ENCODE measurements at places on chromosomes 3 and 15. TPM values are rescaled to one million over a fixed set of nuclear protein-coding genes. Genes with fewer than 3 reads are reported as not detected.

TGM5 gene
- not detected for total RNA-seq

LTK gene
- not detected for total RNA-seq

WDR93 gene
- 2.3 TPM for total RNA-seq

TMC3 gene
- total RNA-seq: 0.40 TPM

TMEM212 gene
- not detected for total RNA-seq

DNAH12 gene
- total RNA-seq: 0.11 TPM

RBM5 gene
- total RNA-seq: 337 TPM

SEMA3B gene
- total RNA-seq: 25.6 TPM

HTR3E gene
- total RNA-seq: not detected

DNA sequence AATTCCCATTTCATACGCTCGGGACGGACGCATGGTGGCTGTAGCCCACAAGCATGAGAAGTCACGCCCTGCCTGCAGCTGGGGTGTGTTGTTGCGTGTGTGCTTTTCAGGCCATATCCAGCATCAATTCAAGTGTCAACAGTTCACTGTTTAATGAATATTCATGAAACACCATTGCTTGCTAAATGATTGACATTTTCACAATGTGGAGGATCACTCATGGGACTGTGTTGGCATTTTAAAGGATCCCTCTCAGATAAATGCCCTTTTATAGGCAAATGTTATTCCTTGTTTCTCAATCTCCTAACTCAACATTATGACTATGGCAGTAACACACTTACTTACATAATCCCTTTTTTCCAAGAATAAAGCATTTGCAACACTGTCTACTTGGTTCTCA lies 511.3 kb downstream of the GABRG3 start:
- H3K4me3 ChIP-seq: no peak overlapping the region
- H3K27me3 ChIP-seq: no peaks in the 10 kb centered on the region
- DNase-seq: no peak
- H3K36me3 ChIP-seq: no peaks in the 10 kb centered on the region

- DNase-seq: no peak
- H3K4me3 ChIP-seq: no peak overlapping the region
- H3K27me3 ChIP-seq: no peaks in the 10 kb centered on the region
- H3K36me3 ChIP-seq: no peaks in the 10 kb centered on the region
Observed at GRCh38 chr3:40201770-40202169, 107.7 kb upstream of the EIF1B start.

DNA sequence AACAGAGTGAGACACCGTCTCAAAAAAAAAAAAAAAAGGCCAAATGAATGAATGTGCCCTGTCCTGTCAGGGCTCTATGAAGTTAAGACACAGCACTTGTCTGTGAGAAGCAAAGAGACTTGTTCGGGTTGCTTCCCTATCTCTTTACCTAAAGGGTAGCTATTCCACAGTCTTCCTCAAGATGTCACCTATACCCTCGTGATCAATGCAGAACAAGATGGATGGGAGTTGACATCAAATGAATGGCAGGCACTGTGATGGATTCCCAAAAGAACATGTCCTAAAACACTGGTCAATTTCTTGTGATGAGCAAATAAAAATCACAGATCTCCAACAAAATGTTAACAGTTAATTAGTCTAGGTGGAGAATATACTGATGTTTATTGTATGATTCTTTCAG lies 9.5 kb downstream of the TADA3 start:
- H3K27ac ChIP-seq: no peak overlapping the region
- no peak overlapping the region for H3K4me3 ChIP-seq
- no peaks in the 10 kb centered on the region for H3K4me1 ChIP-seq
- H3K27me3 ChIP-seq: no peaks in the 10 kb centered on the region
- no peak for DNase-seq
- H3K36me3 ChIP-seq: peaks cover 36% of the 10 kb centered on the region

GRCh38 chr3:20141851-20142250 lies 44.2 kb downstream of the SGO1 start:
- H3K27ac ChIP-seq: no peak overlapping the region
- DNase-seq: no peak
- H3K4me1 ChIP-seq: no peaks in the 10 kb centered on the region
- H3K4me3 ChIP-seq: no peak overlapping the region
- no peaks in the 10 kb centered on the region for H3K27me3 ChIP-seq

GRCh38 chr15:101540480-101541239 lies 51.2 kb upstream of the PCSK6 start:
- no peaks in the 10 kb centered on the region for H3K36me3 ChIP-seq
- H3K27ac ChIP-seq: no peak overlapping the region
- no peaks in the 10 kb centered on the region for H3K27me3 ChIP-seq
- H3K4me1 ChIP-seq: no peaks in the 10 kb centered on the region

DNA sequence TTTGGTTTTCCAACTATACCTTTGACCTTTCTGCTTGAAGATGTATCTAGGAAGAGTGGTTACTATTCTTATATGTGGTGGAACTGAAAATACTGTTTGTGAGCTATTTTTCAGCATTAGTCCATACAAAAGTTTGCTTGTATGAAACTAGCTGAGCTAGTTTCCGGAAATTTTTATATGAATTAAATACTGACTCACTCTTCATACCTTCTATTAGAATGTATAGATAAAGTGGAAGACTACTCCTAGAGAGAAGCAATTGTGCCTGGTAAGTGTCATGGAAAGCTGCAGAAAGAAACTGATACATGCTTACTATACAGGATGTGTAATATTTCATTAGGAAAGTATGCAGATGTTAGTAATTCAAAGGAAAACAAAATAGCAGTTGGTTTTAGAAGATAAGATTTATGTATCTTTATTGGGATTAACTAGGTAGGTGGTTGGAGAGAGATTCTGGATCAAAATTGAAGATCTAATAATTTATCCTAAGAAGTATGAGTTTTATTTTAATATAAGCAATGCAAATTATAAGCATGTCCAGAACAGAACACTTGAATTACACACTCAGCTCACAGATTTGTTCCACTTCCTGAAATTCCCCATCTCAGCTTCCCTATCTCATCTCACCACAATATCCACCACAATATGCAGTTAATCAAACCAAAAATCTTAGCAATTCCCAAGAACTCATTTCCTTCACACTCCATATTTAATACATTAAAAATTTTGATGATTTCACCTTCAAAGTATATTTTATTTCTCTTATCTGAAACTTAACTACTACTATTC lies 82.8 kb downstream of the BCHE start:
- no peaks in the 10 kb centered on the region for H3K4me1 ChIP-seq
- H3K27ac ChIP-seq: no peak overlapping the region
- no peaks in the 10 kb centered on the region for H3K36me3 ChIP-seq
- H3K27me3 ChIP-seq: no peaks in the 10 kb centered on the region

DNA sequence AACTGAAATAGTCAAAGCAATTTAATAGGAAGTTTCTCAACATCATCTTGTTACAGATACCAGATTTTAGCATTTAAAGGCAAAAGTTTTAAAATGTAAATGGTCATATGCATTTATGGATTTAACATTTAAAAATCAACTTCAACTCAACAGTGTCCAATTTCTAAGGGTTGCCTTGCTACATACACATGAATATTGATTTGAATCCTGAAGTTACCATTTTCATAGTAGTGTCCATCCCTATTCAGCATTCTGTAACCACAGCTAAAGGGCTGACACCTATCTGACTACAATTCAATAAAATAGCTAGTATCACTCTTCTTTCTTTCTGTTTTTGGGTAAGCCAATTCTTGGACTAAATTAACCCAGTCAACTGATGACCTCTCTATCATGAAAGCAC lies 164.0 kb upstream of the CFAP20DC start:
- DNase-seq: no peak
- no peaks in the 10 kb centered on the region for H3K36me3 ChIP-seq
- no peaks in the 10 kb centered on the region for H3K27me3 ChIP-seq
- no peak overlapping the region for H3K27ac ChIP-seq

DNA sequence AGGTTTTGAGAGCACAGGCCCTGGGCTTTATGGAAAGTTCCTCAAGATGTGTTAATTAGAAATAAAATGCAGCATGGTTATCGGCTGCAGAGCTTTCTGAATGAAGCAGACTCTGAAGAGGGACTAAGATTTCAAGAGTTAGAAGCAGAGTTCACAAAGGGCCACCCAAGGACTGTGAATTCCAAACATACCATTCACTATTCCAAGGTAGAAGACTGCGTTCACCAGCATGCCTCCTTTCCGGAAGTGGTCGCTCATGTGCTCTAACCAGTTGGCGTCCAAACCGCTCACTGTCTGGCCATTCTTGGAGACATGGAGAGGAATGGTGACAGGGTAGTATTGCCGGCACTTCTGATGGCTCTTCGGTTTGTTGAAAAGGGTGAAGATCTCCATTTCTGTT lies 104.9 kb downstream of the OXNAD1 start:
- H3K4me1 ChIP-seq: peaks cover 57% of the 10 kb centered on the region
- H3K36me3 ChIP-seq: peaks cover 8% of the 10 kb centered on the region
- peak overlapping the region; percentile 94 for H3K27ac ChIP-seq
- H3K4me3 ChIP-seq: no peak overlapping the region
- no peaks in the 10 kb centered on the region for H3K27me3 ChIP-seq

- no peaks in the 10 kb centered on the region for H3K36me3 ChIP-seq
- DNase-seq: no peak
- no peaks in the 10 kb centered on the region for H3K27me3 ChIP-seq
- H3K4me1 ChIP-seq: peaks cover 3% of the 10 kb centered on the region
- no peak overlapping the region for H3K27ac ChIP-seq
- H3K4me3 ChIP-seq: no peak overlapping the region
Observed at GRCh38 chr15:64905941-64906340, 5.8 kb upstream of the ANKDD1A start.

GRCh38 chr3:121654493-121655385 lies 6.0 kb downstream of the HCLS1 start:
- H3K4me3 ChIP-seq: no peak overlapping the region
- no peaks in the 10 kb centered on the region for H3K27me3 ChIP-seq
- no peak for DNase-seq
- H3K27ac ChIP-seq: no peak overlapping the region
- H3K36me3 ChIP-seq: no peaks in the 10 kb centered on the region
- H3K4me1 ChIP-seq: no peaks in the 10 kb centered on the region

DNA sequence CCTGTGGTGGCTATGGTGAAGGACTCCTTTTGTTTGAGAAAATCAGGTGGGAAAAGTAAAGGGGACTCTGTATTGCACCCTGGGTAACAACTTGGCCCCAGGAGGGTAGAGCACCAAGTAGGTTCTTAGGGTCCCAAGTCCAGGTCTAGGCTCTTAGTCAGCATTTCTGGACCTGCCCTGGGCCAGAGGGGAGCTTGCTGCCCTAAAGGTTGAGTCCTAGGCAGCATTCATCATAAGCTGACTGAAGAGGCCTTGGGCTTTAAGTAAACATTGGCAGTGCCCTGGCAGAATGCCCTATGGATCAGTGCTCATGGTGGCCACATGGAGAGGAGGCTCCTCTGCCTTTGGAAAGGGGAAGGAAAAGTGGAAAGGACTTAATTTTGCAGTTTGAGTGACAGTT lies 268.5 kb upstream of the CTNNB1 start:
- H3K4me3 ChIP-seq: no peak overlapping the region
- H3K27ac ChIP-seq: no peak overlapping the region
- no peaks in the 10 kb centered on the region for H3K36me3 ChIP-seq
- DNase-seq: peak; percentile 15

DNA sequence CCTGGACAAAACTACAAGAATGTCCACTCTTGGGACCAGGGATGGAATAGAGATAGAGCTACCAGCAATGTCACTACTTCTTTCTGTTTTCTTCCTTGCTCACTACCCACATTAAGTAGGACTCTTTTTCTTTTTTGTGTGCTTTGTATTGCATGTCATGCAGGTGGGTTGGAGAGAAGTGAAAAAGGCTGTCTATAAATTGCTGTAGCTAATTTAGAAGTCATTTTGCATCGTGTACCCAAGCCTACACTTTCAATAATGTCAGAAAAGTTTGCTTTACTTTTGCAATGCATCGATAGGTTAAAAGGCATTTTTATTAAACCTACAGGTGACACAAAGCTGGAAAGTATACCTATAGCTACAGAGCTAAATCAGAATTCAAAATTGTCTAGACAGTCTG lies 58.9 kb downstream of the GTF2E1 start:
- H3K27ac ChIP-seq: no peak overlapping the region
- no peaks in the 10 kb centered on the region for H3K27me3 ChIP-seq
- no peak overlapping the region for H3K4me3 ChIP-seq
- H3K36me3 ChIP-seq: no peaks in the 10 kb centered on the region

- H3K4me1 ChIP-seq: peaks cover 10% of the 10 kb centered on the region
- peak overlapping the region; percentile 92 for H3K4me3 ChIP-seq
- H3K36me3 ChIP-seq: no peaks in the 10 kb centered on the region
- H3K27ac ChIP-seq: peak overlapping the region; percentile 99
Observed at GRCh38 chr3:115147329-115148141, 447 bp upstream of the ZBTB20 start.

DNA sequence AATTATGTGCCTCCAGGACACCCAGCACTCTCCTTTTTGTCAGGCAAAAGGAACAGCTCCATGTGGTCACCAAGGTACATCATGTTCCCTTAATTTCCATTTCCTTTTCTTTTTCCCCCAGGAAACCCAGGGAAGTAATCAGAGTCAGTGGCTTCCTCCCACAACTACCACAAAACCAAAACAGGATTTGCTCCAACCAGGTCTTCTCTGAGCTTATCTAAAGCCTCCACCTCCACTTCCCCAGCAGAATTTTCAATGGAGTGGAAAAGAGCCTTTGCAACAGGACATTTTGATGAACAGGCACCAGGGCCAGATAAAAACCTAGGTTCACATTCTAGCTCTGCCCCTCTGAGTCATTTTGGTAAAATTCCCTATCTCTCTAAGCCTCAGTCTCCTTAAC lies 154.3 kb downstream of the NR2F2 start:
- H3K4me3 ChIP-seq: no peak overlapping the region
- H3K4me1 ChIP-seq: no peaks in the 10 kb centered on the region
- no peaks in the 10 kb centered on the region for H3K27me3 ChIP-seq
- H3K27ac ChIP-seq: no peak overlapping the region

DNA sequence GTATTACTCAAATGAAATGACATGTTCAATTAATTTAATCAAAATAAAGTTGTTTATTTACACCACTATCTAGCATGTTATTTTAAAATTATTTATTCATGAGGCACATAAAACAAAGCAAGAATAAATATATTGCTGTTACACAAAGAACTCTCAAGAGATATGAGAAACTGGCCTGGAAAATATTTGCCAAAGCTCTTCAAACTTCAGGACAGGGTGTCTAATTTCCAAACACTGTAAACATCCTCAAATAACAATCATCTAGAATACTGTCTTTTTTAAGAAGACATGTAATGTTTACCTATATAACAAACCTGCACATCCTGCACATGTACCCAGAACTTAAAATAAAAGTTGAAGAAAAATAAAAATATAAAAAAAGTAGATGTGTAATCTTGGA lies 876.6 kb downstream of the TUSC7 start:
- no peaks in the 10 kb centered on the region for H3K27me3 ChIP-seq
- H3K4me3 ChIP-seq: no peak overlapping the region
- no peaks in the 10 kb centered on the region for H3K36me3 ChIP-seq
- H3K4me1 ChIP-seq: no peaks in the 10 kb centered on the region
- DNase-seq: no peak

- H3K27ac ChIP-seq: no peak overlapping the region
- peaks cover 10% of the 10 kb centered on the region for H3K36me3 ChIP-seq
- H3K27me3 ChIP-seq: no peaks in the 10 kb centered on the region
- H3K4me3 ChIP-seq: no peak overlapping the region
- no peaks in the 10 kb centered on the region for H3K4me1 ChIP-seq
Observed at GRCh38 chr3:126438186-126438585, 37.5 kb downstream of the ZXDC start.

GRCh38 chr3:36193448-36193847 lies 186.9 kb upstream of the STAC start:
- H3K27me3 ChIP-seq: no peaks in the 10 kb centered on the region

- no peaks in the 10 kb centered on the region for H3K36me3 ChIP-seq
- no peaks in the 10 kb centered on the region for H3K27me3 ChIP-seq
- no peak for DNase-seq
- no peak overlapping the region for H3K4me3 ChIP-seq
- no peaks in the 10 kb centered on the region for H3K4me1 ChIP-seq
- H3K27ac ChIP-seq: no peak overlapping the region
Observed at GRCh38 chr15:82873000-82873680, 63.7 kb downstream of the WHAMM start.

Measured in thyroid gland (tissue), 4 donors.